ENCODE measurements at places on chromosomes 1 and 21. TPM values are rescaled to one million over a fixed set of nuclear protein-coding genes. Genes with fewer than 3 reads are reported as not detected.

The ERG gene
- 33.4 TPM for total RNA-seq

- DNase-seq = no peak
- H3K27me3 ChIP-seq = no peaks in the 10 kb centered on the region
- H3K4me3 ChIP-seq = no peak overlapping the region
- H3K27ac ChIP-seq = peak overlapping the region; percentile 72
Observed at GRCh38 chr21:29091033-29091432, 17.6 kb upstream of the CCT8 start.

The NR1I3 gene
- not detected for total RNA-seq

The LCE2B gene
- not detected for total RNA-seq

The SLC44A3 gene
- total RNA-seq = 2.2 TPM

DNA sequence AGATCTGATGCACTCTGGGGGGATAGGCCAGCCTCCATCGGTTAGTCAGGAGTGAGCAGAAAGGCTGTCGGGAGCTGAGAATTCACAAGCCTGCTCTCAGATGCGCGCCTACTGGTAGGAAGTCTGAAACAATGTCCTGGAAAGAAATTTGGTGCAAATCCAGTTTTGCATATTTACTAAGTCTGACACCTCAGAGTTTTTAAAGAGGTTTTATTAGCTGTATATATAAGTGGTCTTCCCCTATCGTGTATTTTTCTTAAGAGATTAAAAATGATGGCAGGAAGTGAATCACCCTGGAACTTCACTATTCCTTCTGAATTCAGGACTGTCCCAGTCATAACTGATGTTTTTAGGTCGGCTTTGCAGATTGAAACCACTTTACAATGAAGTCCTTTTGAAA is 99.8 kb upstream of the C1orf105 start:
- H3K36me3 ChIP-seq = no peaks in the 10 kb centered on the region
- H3K4me3 ChIP-seq = no peak overlapping the region
- H3K27ac ChIP-seq = no peak overlapping the region

DNA sequence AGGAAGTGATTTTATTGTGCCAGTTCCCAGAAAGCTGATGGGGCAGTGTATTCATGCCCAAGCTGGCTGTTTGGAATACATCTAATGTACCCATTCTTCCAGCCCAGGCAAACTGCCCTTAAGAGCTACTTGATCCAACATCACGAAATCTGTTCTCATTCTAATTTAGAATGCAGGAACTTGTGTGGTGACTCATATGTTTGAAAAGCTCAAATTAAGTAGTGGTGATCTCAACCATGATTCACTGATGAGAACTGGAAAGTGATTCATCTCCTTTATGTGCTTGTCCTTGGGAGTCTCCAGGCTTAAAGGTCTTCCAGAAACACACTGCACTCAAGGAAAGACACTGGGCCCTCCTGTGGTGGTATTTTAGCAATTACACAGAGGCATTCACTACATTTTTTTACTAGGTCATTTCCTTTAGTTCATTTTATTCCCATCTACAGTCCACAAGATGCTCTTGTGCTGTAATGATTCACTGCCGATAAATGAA is 65.4 kb downstream of the RPE65 start:
- H3K27ac ChIP-seq = peak overlapping the region; percentile 94
- no peaks in the 10 kb centered on the region for H3K36me3 ChIP-seq
- H3K4me3 ChIP-seq = no peak overlapping the region

DNA sequence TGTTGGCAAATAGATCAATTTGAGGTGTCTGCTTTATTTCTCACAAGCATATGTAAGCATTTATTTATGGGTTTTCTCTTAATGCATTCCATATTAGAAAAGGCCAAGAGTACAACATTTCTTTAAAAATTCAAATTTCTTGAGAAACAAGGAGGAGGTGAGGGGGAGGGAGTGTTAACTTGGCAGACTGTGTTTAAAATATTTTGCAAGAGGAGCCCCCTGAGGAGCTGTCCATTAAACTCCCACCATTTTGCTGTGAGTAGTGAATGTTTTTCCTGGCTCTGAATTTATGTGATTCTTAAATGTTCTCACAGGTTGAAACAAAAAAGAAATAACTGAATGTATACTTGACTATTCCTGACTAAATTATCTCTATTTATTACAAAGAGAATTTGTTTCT is 363.8 kb downstream of the PTPRC start:
- peak overlapping the region; percentile 77 for H3K27ac ChIP-seq
- H3K4me1 ChIP-seq = peaks cover 33% of the 10 kb centered on the region
- H3K4me3 ChIP-seq = peak overlapping the region; percentile 48

DNA sequence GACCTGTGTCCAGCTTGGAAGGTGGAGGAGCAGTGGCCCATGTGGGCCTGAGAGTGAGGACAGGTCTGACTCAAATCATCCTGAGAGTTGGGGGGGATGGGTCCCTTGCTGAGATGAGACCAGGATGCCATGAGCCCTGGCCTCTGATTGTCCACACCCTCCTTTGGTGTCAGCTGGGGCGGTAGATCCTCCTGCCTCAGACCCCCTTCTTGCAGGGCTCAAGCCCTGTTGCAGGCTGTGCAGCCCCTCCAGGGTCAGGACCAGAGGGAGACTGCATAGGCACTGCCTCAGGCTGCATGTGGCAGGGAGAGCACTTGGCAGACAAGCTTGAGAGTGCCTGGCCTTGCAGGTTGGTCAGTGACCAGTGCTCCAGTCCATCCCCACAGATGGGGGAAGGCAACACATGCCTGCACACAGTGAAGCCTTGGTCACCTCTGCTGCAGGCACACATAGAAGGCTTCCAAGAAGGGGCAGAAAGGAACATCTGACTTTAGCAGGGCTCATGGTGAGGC is 82.2 kb upstream of the ACTRT2 start:
- H3K27me3 ChIP-seq = no peaks in the 10 kb centered on the region
- no peaks in the 10 kb centered on the region for H3K4me1 ChIP-seq
- H3K27ac ChIP-seq = no peak overlapping the region
- H3K4me3 ChIP-seq = no peak overlapping the region
- H3K36me3 ChIP-seq = no peaks in the 10 kb centered on the region
- peak; percentile 48 for DNase-seq

DNA sequence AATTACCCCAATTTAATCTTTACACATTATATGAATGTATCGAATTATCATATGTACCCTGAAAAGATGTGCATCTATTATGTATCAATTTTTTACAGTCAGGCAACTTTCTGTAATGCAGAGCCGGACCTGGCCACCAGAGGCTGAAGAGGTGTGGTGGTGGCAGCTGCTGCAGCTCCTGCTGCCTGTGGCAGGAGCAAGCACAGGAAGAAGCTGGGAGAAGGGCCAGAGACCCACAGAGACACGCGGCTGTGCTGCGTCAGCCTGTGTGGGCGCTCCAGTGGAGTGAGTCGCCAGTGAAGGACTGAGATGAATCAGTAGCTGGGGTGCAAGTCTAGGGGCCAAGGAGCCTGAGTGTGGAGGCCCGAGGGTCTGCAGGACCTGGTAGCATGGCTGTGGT is 74.3 kb upstream of the COG2 start:
- no peak overlapping the region for H3K27ac ChIP-seq
- H3K4me1 ChIP-seq = no peaks in the 10 kb centered on the region
- DNase-seq = no peak
- H3K4me3 ChIP-seq = no peak overlapping the region

The SMCP gene
- not detected for total RNA-seq

- peaks cover 25% of the 10 kb centered on the region for H3K27me3 ChIP-seq
- H3K4me3 ChIP-seq = no peak overlapping the region
- DNase-seq = peak; percentile 53
- H3K36me3 ChIP-seq = no peaks in the 10 kb centered on the region
- peaks cover 23% of the 10 kb centered on the region for H3K4me1 ChIP-seq
- H3K27ac ChIP-seq = no peak overlapping the region
Observed at GRCh38 chr21:45615145-45615711, 28.3 kb upstream of the PCBP3 start.

GRCh38 chr1:205392650-205393049 is 29.2 kb downstream of the LEMD1 start:
- DNase-seq = no peak
- H3K27ac ChIP-seq = no peak overlapping the region
- H3K4me3 ChIP-seq = no peak overlapping the region
- no peaks in the 10 kb centered on the region for H3K36me3 ChIP-seq

GRCh38 chr1:31532173-31532572 is 44.1 kb upstream of the TINAGL1 start:
- no peak for DNase-seq
- peaks cover under 1% of the 10 kb centered on the region for H3K27me3 ChIP-seq
- no peak overlapping the region for H3K4me3 ChIP-seq

The FCRL3 gene
- not detected for total RNA-seq

GRCh38 chr1:228742281-228742860 is 7.1 kb downstream of the RHOU start:
- peaks cover 15% of the 10 kb centered on the region for H3K4me1 ChIP-seq
- no peak overlapping the region for H3K4me3 ChIP-seq
- no peak for DNase-seq
- H3K36me3 ChIP-seq = peaks cover 22% of the 10 kb centered on the region

The LCE1C gene
- total RNA-seq = not detected

DNA sequence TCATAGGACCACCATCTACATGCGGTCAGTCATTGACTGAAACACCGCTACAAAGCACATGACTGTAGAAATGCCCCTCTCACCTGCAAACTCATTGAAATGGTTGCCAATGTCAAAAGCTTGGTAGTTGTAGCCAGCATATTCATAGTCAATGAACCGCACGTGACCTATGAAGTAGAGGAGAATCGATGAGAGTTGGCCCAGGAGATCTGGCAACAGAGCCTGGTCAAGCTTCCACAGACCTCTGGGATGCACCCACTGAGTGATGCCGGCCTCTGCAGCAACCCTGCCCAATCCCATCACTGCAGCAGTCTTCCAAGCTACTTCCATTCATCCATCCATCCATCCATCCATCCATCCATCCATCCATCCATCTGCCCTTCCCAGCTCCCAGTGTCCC is 11.9 kb downstream of the ETNK2 start:
- no peaks in the 10 kb centered on the region for H3K27me3 ChIP-seq
- no peak for DNase-seq
- H3K4me3 ChIP-seq = no peak overlapping the region

The LRRC8D gene
- 13.4 TPM for total RNA-seq

All from chondrocyte (in vitro differentiated cells).